ENCODE measurements at places on chromosomes 4 and X.

DNA sequence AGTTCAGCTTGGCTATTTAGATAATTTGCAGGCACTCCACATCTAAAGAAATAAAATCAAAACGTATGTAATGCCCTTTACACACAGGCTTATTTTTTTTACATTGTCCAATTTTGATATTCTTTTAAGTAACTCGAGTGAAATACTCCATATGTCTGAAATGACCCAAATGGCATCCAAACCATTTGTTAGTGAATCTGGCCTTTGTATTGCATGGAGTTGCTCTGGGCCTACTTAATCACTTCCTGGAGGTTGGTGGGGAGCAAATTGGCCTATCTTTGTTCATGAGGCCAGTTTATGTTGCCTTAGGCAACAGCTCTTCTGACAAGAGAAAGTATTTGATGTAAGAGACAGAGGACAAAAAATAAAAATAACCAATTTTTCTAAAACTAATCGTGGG is 47.6 kb upstream of the TMEM131L start:
- no peak for DNase-seq

- peak; percentile 13 for DNase-seq
These were observed 71.7 kb downstream of the FAM184B start for GRCh38 chr4:17709763-17710068.

GRCh38 chr4:7031558-7032449 is 11.4 kb upstream of the TADA2B start:
- DNase-seq: no peak

DNA sequence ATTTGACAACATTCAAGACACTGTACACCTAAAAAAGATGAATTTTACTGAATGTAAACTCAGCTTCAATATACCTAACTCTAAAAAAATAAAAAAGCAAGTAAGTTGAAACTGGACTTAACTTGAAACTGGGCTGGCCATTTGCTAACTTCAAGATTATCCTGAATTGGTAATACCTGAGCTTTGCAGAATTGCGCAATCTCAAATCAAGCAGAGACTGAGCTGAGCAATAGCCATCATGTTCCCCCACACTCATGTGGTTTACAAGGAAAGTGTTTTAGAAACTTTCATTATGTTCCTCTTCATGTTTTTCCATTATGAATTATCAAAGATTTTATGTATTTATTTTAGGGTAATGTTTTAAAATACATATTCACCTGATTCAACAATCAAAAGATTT is 38.7 kb downstream of the ANXA5 start:
- no peak for DNase-seq

DNA sequence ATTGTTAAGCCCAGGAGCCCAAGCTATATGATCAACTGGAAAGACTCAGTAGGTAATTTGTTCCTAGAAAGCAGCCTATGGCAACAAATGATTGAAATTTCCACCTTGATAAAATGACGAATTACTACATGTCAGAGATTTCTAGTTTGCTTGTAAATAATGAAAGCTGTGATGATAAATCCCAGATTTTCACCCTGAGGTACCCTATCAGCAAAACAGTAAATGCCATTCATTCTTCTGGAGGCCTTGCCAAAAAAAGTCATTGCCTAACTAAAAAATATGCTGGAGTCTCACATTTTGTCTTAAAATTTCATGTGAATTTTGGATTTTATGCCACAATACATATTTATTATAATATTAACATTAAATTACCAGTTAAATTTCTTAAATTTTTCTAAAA is 71.3 kb downstream of the PPEF2 start:
- DNase-seq: no peak

GRCh38 chr4:8141935-8142334 is 16.7 kb downstream of the ABLIM2 start:
- DNase-seq: no peak

DNA sequence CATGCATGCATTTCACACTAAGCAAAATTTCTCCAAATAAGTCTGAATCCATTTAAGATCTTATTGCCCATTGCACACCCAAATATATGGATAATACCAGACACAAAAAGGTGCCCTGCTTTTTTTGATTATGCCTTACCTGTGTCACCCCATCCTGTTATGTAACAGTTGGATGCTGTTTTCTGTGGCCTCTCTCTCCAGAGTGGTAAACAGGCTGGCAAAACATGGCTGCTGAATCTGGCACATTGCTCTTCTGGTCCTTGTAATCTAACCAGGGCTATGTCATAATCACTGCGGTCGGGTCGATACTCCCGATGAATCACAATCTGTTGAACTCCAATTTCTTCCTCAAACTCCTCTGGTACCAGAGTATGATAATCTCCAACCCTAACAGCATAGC is 70.1 kb downstream of the PRSS12 start:
- peak; percentile 68 for DNase-seq

DNA sequence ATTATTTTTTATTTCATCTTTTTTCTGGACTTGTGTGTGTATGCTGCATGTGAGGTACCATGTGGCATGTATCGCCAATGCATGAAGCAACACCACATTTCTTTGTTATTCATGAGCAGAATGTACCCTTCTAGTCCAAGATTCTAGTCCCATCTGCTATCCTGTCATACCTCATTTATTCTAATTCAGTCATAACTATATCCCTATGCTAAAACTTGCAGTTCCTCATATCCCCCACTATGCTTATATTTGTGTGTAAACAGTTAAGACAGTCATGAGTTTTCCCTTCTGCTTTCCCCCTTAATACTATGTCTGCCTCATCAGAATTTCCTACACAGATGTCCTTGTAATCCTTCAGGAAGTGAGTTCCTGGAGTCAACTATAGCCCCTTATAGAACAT is 19.7 kb downstream of the OCRL start:
- no peak for DNase-seq

DNA sequence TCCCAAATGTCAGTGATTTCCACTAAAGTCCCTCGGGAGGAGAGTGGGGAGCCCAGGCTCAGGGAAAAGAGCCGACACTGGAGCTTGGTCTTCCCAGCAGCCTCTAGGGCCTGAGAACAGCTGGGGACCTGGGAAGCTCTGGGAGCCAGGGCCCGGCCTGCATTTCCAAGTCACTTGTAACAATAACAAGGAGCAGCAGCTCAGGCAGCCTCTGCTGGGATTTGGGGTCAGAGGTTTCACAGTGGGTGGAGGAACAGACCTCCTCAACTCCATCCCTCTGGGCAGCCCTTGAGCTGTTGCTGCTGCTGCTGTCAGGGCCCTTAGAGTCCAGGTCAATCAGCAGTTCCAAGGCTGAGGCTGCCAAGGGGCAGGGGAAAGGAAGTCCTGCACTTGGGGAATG is 11.1 kb downstream of the STARD8 start:
- no peak for DNase-seq

DNA sequence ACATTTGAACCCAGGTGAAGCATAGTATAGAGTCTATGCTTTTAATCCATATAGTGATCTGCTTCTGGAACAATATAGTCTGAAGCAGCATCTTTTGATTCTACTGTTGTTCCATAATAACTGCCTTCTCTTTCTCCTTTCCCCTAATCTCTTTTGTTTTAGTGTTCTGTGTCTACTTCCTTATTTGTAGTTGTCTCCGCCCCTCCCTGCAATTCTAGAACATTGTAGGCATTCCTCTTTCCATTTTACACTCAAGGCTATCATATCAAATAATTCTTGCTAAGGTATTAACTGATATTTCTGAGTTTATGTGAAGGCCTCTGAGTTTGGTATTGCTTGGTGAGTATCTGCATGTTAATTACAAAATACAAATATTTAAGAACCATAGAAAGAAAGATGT is 11.6 kb downstream of the BLTP1 start:
- DNase-seq: no peak

DNA sequence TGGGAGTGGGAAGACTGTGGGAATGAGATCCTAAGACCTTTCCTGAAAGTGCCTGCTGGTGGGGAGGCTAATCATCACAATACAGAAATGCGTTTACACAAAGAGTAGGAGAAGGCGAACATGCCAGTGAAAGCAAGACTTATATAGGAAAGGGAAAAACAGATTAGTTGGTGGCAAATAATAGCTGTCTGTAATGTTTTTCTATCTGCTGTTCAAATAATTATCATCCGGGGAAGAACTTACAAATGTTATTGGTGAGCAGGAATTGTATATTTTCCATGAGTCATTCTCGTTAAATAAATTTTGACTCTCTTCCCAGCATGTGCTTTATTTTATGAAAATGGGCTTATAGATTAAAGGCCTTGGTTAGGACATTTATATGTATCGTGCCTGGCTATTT is 196.5 kb downstream of the ARHGAP10 start:
- no peak for DNase-seq

GRCh38 chr4:6125103-6125651 is 75.2 kb downstream of the JAKMIP1 start:
- DNase-seq: no peak

DNA sequence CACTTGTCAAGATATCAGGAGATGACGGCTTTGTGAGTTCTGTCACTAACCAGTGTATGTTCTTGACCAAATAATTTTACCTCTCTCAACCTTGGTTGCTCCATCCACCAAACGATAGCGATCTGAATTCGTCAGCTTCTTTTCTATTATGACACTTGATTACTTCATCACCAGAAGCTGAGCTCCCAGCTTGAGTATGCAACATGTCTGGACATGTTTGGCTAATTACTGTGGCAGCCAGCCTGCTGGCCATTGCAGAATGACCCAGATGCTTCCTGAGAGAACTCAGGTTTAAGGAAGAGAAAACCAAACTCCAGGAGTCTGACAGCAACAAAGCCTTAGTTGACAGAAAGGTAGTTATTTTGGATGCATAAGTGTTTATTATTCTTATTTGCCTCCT is 46.4 kb upstream of the PARM1 start:
- DNase-seq: no peak

DNA sequence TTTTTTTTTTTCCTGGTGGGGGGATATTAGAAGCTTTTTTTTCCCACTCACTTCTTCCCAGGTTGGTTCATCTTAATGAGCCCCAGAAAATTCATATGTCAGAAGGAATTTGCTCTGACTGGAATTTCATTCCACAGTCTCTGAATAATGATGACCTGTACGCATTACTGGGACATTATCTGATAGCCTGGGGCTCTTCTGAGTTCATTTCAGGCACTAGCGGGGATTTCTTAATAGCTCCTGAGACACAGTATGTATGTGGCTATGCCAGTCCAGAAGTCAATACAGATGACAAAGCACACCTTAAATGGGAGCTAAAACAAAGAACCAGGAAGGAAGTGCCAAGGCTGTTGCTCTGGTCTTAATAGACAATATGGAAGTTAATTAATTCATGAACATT is 295.2 kb upstream of the IGFBP7 start:
- DNase-seq: no peak

GRCh38 chr4:39528061-39528465 is 824 bp upstream of the UGDH start:
- no peak for DNase-seq

DNA sequence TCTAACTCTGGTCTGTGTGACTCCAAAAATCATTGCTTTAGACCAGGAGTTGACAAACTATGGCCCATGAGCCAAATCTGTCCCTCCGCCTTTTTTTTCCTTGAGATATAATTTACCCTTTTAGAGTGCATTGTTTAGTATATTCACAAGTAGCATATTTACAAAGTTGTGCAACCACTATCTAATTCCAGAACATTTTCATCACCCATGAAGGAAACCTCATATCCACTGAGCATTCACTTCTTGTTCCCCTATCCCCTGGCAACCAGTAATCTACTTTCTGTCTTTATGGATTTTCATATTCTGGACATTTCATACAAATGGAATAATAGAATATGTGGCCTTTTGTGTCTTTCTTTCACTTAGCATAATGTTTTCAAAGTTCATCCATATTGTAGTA is 67.4 kb upstream of the CITED1 start:
- no peak for DNase-seq

- DNase-seq: no peak
These were observed 112.4 kb upstream of the RBPJ start for GRCh38 chr4:26208237-26208994.

DNA sequence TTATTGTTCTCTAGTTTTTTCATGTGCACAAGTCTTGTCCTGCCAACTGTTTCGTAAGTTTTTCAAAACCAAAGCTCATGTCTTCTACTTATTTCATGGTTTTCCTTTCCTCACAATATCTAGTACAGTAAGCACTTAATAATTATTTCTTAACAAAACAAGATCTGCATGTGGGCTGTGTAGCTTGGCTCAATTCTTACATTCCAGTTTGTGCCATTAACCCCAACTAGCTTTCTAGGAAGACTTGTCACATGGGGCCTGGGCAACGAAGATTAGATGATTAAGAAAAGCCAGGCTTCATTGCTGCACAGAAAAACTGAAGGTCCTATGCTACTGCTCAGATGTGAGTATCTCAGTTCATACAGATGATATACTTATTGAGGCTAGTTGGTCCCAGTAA is 155.3 kb upstream of the TEX13A start:
- DNase-seq: no peak

DNA sequence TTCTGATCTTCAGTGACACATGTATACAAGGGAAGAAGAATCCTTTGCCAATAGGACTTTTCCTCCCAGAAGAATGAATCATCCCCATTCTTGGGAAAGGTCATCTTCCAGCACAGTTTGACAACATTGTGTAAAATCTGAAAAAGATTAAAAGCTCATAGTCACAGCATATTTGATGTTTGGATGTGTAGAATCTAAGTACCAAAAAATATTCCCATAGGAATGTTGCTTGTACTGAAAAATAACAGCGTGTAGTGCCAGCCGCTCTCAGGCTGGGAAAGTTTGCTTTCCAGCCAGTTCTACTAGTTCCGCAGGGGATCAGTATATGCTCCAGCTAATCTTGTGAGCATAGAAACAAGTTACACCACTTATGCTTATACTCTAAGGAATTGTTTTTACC is 74.7 kb upstream of the IL13RA1 start:
- DNase-seq: no peak

GRCh38 chr4:2217726-2218125 is 24.2 kb downstream of the HAUS3 start:
- DNase-seq: no peak

GRCh38 chrX:460823-461640 is 74.3 kb upstream of the PPP2R3B start:
- no peak for DNase-seq

- DNase-seq: no peak
These were observed 145.2 kb upstream of the SFRP2 start for GRCh38 chr4:153933915-153934687.

DNA sequence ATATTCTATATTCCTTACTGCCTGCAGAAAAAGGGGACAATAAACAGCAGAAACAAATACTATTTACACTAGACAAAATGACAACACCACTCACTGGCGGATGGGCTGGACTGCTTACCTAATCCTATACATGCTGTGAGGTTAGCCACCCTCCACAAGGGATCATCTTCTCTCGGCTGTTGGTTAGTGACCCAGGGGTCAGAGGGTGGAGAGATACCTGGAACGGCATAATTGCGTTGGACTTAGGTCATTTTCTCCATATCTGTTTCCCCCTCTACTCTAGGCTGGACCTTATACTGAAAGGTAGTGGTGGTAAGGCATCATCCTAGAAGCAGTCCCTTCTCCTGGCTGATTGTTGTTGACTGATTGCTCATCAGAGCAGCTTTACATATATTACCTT is 286.8 kb upstream of the UGT8 start:
- no peak for DNase-seq

GRCh38 chr4:169945636-169946035 is 80.6 kb downstream of the MFAP3L start:
- DNase-seq: no peak

GRCh38 chrX:13223868-13224567 is 95.8 kb downstream of the ATXN3L start:
- DNase-seq: no peak

- no peak for DNase-seq
These were observed 55.1 kb upstream of the NAP1L5 start for GRCh38 chr4:88752754-88753153.

- no peak for DNase-seq
These were observed 5.4 kb upstream of the CYTL1 start for GRCh38 chr4:5024673-5025072.

Measured in activated CD8-positive, alpha-beta memory T cell treated with anti-CD3 and anti-CD28 coated beads for 24 hours (primary cell).